Suprapubic skin (tissue), 4 donors: ENCODE measurements at places on chromosomes 6 and 20.

GRCh38 chr6:129701721-129702455, 8.1 kb downstream of the ARHGAP18 start:
- H3K27ac ChIP-seq, result no peak overlapping the region
- no peaks in the 10 kb centered on the region for H3K27me3 ChIP-seq
- peaks cover 20% of the 10 kb centered on the region for H3K4me1 ChIP-seq
- H3K4me3 ChIP-seq, result no peak overlapping the region
- no peaks in the 10 kb centered on the region for H3K36me3 ChIP-seq
- DNase-seq, result no peak

- H3K27me3 ChIP-seq, result no peaks in the 10 kb centered on the region
- no peak overlapping the region for H3K4me3 ChIP-seq
- no peaks in the 10 kb centered on the region for H3K36me3 ChIP-seq
- H3K27ac ChIP-seq, result no peak overlapping the region
- no peak for DNase-seq
- H3K4me1 ChIP-seq, result peaks cover 5% of the 10 kb centered on the region
Measured at GRCh38 chr6:160534050-160534696, 129.9 kb downstream of the LPA start.

DNA sequence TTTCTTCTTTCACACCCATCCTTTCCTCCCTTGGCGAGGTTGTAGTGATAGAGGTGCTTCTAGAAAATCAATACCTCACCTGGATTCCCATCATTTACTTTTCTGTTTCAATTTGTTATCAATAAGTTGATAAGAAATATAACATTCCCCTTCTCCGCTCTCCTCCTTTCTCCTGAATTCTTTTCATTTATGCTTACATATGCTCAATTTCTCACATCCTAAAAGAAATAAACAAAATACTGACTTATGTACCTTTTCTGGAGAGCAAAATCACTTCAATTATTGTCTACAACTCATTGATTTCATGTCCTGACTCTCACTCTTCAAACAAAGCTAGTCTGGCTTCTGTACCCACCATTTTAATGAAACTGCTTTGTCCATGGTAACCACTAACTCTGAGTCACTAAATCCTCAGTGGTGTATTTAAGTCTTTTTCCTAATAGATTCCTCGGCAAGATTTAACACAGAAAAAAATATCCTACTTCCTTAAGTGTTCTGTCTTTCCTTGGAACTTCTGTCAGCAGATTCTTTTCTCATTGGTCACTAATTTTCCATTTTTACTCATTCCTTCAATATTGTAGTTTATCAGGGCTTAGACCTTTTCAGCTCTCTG, 289.6 kb downstream of the RFPL4B start:
- H3K27ac ChIP-seq, result no peak overlapping the region
- no peak overlapping the region for H3K4me3 ChIP-seq
- no peaks in the 10 kb centered on the region for H3K4me1 ChIP-seq
- H3K27me3 ChIP-seq, result no peaks in the 10 kb centered on the region

GRCh38 chr6:33425668-33426577, 6.1 kb downstream of the SYNGAP1 start:
- H3K4me1 ChIP-seq, result peaks cover 60% of the 10 kb centered on the region
- no peaks in the 10 kb centered on the region for H3K36me3 ChIP-seq
- peak; percentile 89 for DNase-seq
- peak overlapping the region; percentile 68 for H3K4me3 ChIP-seq
- peak overlapping the region; percentile 92 for H3K27ac ChIP-seq

- DNase-seq, result no peak
- H3K27ac ChIP-seq, result no peak overlapping the region
- H3K36me3 ChIP-seq, result no peaks in the 10 kb centered on the region
- no peak overlapping the region for H3K4me3 ChIP-seq
Measured at GRCh38 chr6:160417146-160417545, 69.0 kb downstream of the SLC22A3 start.

- H3K4me3 ChIP-seq, result no peak overlapping the region
- no peaks in the 10 kb centered on the region for H3K27me3 ChIP-seq
- peaks cover 69% of the 10 kb centered on the region for H3K4me1 ChIP-seq
- DNase-seq, result no peak
Measured at GRCh38 chr20:62381202-62381797, 5.6 kb upstream of the RPS21 start.

DNA sequence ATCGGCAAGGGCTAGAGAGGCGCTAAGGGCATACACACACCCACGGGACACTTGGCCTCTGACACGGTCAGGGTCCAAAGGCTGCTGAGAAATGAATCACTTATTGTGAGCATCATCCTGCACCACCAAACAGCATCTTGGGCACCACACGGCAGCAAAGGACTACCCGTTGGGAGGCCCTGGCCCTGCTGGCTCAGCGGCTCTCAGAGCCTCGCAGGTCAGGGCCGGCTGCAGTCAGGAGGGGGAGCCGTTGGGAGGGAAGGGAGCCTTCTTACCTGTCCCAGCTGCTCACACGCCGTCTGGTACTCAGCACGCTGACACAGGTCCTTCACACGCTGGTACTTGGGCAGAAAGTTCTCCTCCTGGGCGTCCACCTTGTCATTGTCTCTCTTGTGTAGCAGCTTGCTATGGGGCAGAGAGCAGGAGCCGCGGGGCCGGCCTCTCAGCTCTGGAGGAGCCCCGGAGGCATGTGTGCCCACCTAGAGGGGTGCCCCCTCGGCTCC, 109.0 kb downstream of the SULF2 start:
- no peak overlapping the region for H3K4me3 ChIP-seq
- H3K36me3 ChIP-seq, result peaks cover 43% of the 10 kb centered on the region
- DNase-seq, result no peak
- H3K27ac ChIP-seq, result no peak overlapping the region
- no peaks in the 10 kb centered on the region for H3K27me3 ChIP-seq
- no peaks in the 10 kb centered on the region for H3K4me1 ChIP-seq

DNA sequence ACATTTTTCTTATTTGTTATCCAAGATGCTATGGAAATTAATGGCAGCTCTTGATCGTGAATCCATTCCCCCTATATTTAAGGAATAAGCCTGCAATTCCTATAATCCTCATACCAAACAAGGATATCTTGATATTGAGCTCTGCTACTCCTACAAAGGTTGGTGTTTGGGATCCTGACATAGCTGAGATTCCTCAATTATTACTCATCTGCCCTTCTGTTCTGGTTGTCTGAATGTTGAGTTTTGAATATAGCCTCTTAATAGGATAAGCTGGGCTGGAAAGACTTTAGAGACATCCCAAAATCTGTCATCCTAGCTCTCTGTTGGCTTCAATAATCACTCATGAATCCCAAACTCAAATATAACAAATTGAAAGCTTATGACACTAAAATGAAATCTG, 49.9 kb downstream of the CLIC5 start:
- H3K27ac ChIP-seq, result no peak overlapping the region
- H3K4me3 ChIP-seq, result no peak overlapping the region
- H3K36me3 ChIP-seq, result no peaks in the 10 kb centered on the region
- DNase-seq, result no peak
- no peaks in the 10 kb centered on the region for H3K27me3 ChIP-seq
- no peaks in the 10 kb centered on the region for H3K4me1 ChIP-seq

- H3K27ac ChIP-seq, result no peak overlapping the region
- H3K36me3 ChIP-seq, result no peaks in the 10 kb centered on the region
- no peak for DNase-seq
Measured at GRCh38 chr6:48826152-48826515, 636.9 kb downstream of the MMUT start.

DNA sequence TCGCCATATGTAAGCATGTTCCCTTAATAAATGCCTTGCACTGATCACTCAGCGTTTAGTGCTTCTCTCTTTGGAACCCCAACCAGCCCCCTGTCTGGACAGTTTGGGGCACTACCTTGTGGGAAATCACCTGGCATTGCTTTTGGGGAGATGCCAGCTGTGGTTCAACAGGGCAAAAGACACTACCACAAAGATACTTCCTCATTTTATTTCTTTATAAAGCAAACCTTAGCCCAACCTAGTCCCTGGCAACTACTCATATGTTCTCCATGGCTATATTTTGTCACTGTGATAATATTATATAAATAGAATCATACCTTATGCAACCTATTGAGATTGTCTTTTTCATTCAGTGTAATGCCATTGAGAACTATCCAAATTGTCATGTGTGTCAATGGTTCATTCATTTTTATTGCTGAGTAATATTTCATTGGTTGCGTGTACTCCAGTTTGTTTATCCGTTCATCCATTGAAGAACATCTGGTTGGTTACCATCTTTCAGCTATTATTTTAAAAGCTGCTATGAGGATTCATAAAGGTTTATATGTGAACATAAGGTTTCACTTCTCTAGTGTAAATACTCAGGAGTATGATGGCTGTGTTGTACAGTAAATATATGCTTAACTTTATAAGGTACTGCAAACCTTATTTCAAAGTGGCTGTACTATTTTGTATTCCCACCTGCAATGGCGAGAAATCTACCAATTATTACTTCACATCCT, 114.8 kb downstream of the MOXD1 start:
- no peaks in the 10 kb centered on the region for H3K4me1 ChIP-seq
- DNase-seq, result no peak
- no peaks in the 10 kb centered on the region for H3K27me3 ChIP-seq
- no peak overlapping the region for H3K27ac ChIP-seq

- no peak overlapping the region for H3K4me3 ChIP-seq
- no peak for DNase-seq
- no peaks in the 10 kb centered on the region for H3K27me3 ChIP-seq
- peak overlapping the region; percentile 3 for H3K27ac ChIP-seq
- no peaks in the 10 kb centered on the region for H3K4me1 ChIP-seq
Measured at GRCh38 chr6:53944091-53944490, 149.3 kb downstream of the LRRC1 start.

DNA sequence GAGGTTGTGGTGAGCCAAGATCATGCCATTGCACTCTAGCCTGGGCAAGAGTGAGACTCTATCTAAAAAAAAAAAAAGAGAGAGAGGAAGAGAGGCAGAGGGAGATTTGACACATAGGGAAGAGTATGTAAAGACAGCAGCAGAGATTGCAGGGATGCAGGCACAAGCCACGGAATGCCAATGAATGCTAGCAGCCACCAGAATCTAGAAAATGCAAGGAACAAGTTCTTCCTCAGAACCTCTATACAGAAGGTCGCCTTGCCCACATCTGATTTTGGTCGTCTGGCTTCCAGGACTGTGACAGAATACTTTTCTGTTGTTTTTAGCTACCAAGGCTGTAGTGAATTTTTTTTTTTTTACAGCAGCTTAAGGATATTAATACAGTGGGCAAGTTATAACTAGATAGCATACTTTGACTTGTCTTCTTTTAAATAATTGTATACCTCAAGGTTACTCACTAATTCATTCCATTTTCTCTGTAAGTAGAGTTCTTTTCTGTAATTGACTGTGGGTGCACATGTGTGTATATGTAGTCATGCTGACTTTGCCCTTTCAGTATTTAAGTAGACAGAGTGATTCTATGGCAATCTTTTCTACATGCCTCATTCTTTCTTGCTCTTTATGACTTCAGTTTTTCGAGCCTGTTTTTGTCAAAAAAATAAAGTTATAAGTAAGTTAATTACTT, 402.2 kb downstream of the GJA1 start:
- no peaks in the 10 kb centered on the region for H3K27me3 ChIP-seq
- H3K36me3 ChIP-seq, result no peaks in the 10 kb centered on the region
- no peak overlapping the region for H3K27ac ChIP-seq
- DNase-seq, result no peak

- H3K27me3 ChIP-seq, result peaks cover 4% of the 10 kb centered on the region
- no peaks in the 10 kb centered on the region for H3K4me1 ChIP-seq
- no peak overlapping the region for H3K27ac ChIP-seq
- H3K4me3 ChIP-seq, result no peak overlapping the region
- no peaks in the 10 kb centered on the region for H3K36me3 ChIP-seq
Measured at GRCh38 chr6:163860287-163861081, 446.0 kb downstream of the QKI start.

GRCh38 chr6:1762203-1762602, 152.5 kb downstream of the FOXC1 start:
- H3K27ac ChIP-seq, result peak overlapping the region; percentile 30
- H3K4me3 ChIP-seq, result no peak overlapping the region
- H3K36me3 ChIP-seq, result no peaks in the 10 kb centered on the region
- DNase-seq, result no peak
- H3K4me1 ChIP-seq, result peaks cover 14% of the 10 kb centered on the region
- H3K27me3 ChIP-seq, result no peaks in the 10 kb centered on the region

- H3K27ac ChIP-seq, result no peak overlapping the region
- H3K4me1 ChIP-seq, result no peaks in the 10 kb centered on the region
- DNase-seq, result no peak
- peaks cover 57% of the 10 kb centered on the region for H3K36me3 ChIP-seq
- H3K4me3 ChIP-seq, result no peak overlapping the region
- no peaks in the 10 kb centered on the region for H3K27me3 ChIP-seq
Measured at GRCh38 chr6:118826096-118826495, 67.9 kb upstream of the ASF1A start.

GRCh38 chr6:26349964-26350857, 14.8 kb upstream of the BTN3A2 start:
- no peaks in the 10 kb centered on the region for H3K4me1 ChIP-seq
- H3K36me3 ChIP-seq, result no peaks in the 10 kb centered on the region
- DNase-seq, result no peak
- no peaks in the 10 kb centered on the region for H3K27me3 ChIP-seq
- no peak overlapping the region for H3K27ac ChIP-seq

GRCh38 chr20:44264287-44264686, 17.2 kb downstream of the GDAP1L1 start:
- no peak for DNase-seq
- H3K27me3 ChIP-seq, result no peaks in the 10 kb centered on the region
- H3K4me3 ChIP-seq, result no peak overlapping the region
- no peak overlapping the region for H3K27ac ChIP-seq

- H3K27ac ChIP-seq, result no peak overlapping the region
- H3K36me3 ChIP-seq, result no peaks in the 10 kb centered on the region
- H3K27me3 ChIP-seq, result no peaks in the 10 kb centered on the region
- peaks cover 8% of the 10 kb centered on the region for H3K4me1 ChIP-seq
- no peak overlapping the region for H3K4me3 ChIP-seq
Measured at GRCh38 chr20:48025661-48026060, 240.4 kb upstream of the SULF2 start.

- peak; percentile 44 for DNase-seq
- H3K27ac ChIP-seq, result no peak overlapping the region
- H3K36me3 ChIP-seq, result no peaks in the 10 kb centered on the region
- H3K27me3 ChIP-seq, result peaks cover 22% of the 10 kb centered on the region
- H3K4me3 ChIP-seq, result no peak overlapping the region
- no peaks in the 10 kb centered on the region for H3K4me1 ChIP-seq
Measured at GRCh38 chr6:170057034-170057734, 233.7 kb downstream of the DLL1 start.

GRCh38 chr6:10416863-10417641, 2.2 kb upstream of the TFAP2A start:
- H3K27ac ChIP-seq, result peak overlapping the region; percentile 98
- H3K36me3 ChIP-seq, result no peaks in the 10 kb centered on the region
- peaks cover 95% of the 10 kb centered on the region for H3K27me3 ChIP-seq
- DNase-seq, result no peak
- H3K4me1 ChIP-seq, result peaks cover 58% of the 10 kb centered on the region

- no peaks in the 10 kb centered on the region for H3K27me3 ChIP-seq
- H3K27ac ChIP-seq, result no peak overlapping the region
- no peak overlapping the region for H3K4me3 ChIP-seq
- no peaks in the 10 kb centered on the region for H3K4me1 ChIP-seq
- DNase-seq, result no peak
Measured at GRCh38 chr6:45488889-45489288, 111.2 kb upstream of the SUPT3H start.

GRCh38 chr20:37504404-37505096, 16.5 kb upstream of the NNAT start:
- H3K36me3 ChIP-seq, result peaks cover 5% of the 10 kb centered on the region
- H3K4me3 ChIP-seq, result no peak overlapping the region
- no peak for DNase-seq
- H3K27ac ChIP-seq, result no peak overlapping the region
